ENCODE measurements at places on chromosomes 5 and 9.

DNA sequence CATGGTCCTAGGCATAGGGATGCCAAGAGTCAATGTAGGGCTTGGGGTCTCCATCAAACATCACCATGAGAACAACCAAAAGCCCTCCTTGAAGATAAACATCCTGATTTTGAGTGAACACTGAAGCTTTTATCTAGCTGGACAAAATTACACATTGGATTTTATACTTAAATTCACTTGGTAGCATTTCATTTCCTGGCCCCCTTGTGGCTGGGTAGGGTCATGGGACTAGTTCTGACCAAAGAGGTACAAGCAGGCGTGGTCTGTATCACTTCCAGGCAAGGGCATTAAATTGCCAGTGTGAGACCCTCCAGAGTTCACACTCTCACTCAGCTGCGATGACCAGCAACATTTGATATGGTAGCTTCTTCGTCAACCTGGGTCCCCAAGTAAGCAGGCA is 320.3 kb downstream of the ACTL7B start:
- no peak for DNase-seq

DNA sequence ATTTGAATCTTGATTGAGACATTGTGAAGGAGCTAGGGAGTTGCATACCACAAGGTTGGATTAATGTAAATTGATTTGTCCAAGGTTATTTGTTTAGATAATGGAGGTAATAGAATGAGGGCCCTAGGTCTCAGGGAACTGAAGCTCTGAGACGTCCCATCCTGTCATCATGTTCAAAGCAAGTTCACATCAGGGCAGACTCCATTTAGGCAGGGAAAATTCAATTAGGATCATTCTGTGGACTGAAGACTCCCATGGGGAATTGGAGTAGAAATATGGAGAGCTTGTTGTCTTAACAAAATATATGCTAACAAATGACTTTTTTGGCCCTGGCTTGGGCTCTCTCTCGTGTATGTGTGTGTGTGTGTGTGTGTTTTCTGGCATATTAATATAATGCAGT is 722.0 kb upstream of the ADAMTS16 start:
- no peak for DNase-seq

GRCh38 chr9:91562416-91562815 is 138.8 kb upstream of the NFIL3 start:
- DNase-seq = no peak

GRCh38 chr9:12469084-12469483 is 224.1 kb upstream of the TYRP1 start:
- DNase-seq = no peak

DNA sequence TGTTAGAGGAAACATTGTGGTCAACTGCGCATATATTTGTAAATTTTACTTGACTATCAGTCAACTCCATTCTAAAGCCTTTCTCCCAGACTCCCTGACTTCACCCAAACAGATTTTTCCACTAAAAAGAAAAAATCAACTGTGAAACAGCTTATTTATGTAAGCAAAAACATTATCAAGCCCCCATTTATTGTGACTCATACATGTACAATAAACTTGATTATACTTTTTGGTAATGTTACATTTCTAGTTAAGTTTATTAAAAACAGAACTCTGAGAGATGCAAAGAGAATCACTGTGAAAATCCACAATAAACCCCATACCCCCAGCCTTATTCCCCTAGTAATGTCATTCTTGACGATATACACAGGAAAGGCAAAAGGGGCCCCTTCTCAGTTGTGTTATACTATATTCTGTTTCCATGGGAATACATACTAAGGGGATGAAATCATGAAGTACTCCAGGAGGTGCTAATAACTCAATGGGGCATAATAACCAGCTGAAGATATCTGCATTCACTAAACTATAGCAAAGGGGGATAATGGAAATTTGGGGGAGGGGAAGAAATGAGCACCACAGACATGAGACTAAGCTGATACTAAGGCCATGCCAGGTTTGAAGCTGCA is 616.0 kb downstream of the ACTL7B start:
- DNase-seq = no peak

- no peak for DNase-seq
Measured at GRCh38 chr5:91528831-91529230, 145.7 kb upstream of the ARRDC3 start.

DNA sequence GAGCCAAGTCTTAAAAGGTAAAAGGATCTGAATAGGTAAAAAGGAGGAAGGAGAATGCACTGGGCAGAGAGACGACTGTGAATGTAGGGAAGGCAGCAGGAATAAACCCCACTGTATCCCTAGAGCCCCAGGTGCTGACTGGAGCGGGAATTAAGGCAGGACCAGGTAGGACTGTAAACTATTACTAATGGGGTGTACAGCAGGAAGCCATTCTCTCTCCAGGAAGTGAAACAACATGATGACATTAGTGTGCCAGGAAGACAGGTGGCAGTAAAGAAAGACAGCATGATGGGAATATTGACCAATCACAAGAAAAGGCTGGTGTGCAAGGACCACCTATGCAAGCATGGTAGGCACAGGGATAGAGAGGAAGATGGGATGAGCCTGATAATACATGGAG is 433.0 kb downstream of the DNAH5 start:
- DNase-seq = no peak

GRCh38 chr5:61916621-61917620 is 389.1 kb upstream of the KIF2A start:
- no peak for DNase-seq

GRCh38 chr9:114117996-114118830 is 19.1 kb upstream of the KIF12 start:
- no peak for DNase-seq

- DNase-seq = no peak
Measured at GRCh38 chr9:99752417-99753109, 69.1 kb upstream of the NR4A3 start.

DNA sequence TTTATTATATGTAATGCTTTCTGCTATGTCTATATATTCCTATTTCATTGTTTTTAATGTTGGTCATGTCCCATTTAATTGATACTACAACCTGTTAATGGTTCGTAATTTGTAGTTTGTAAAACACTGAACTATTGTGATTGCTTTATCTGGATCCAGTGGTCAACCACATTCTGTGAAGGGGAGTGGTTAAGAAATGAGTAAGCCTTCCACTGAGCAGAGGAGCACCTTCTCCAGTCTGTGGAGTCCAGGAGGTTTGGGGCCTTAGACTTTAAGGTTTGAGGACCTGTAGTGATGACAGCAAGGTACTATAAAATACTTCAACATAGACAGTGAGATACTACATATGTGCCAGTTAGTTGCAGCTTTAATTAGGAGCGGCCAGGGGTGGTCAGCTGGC is 67.7 kb upstream of the RAD23B start:
- no peak for DNase-seq

DNA sequence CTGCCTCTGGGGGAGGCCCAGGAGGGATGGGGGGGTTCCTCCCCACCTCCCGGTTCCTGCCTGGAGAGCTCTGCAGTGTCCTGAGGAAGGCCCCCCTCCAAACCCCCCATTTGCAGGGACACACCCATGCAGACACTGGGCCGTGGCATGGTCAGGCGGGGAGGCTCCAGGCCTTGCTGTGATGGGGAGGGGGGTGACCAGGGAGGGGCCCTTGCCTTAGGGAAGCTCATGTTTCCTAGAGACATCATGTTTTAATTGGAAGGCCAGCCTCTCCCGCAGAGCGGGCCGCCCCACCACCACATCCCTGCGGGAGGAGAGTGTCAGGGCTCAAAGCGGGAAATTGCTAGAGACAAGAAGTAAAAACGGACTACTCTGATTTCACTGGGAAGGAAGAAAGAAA is 12.0 kb downstream of the PRRX2 start:
- no peak for DNase-seq

Measured in CD4-positive, alpha-beta T cell treated with Interleukin-15 for 1 hour (primary cell).